ENCODE measurements at places on chromosomes 6 and 20.

GRCh38 chr6:14144678-14145113 is 27.1 kb downstream of the CD83 start:
- no peak for DNase-seq

- DNase-seq, result no peak
Measured at GRCh38 chr6:156820089-156820798, 43.1 kb downstream of the ARID1B start.

- DNase-seq, result no peak
Measured at GRCh38 chr6:89874438-89874837, 19.8 kb upstream of the GJA10 start.

DNA sequence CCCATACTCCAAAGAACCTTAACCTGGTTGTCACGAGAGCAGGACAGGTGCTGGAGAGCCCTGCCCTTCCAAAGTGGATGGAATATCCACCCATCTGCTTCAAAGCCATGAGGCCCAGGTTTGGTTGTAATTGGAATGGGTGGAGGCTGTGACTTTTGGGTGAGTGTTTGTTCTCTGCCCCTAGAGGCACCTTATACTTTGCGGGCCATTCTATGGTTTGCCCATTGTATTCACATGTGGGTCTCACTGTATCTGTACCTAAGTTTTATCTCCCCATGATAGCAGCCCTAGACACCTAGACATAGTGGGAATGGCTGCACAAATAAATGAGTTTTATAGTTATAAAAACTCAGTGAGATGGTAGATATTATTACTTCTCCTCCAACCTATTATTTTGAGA is 67.1 kb upstream of the NAA20 start:
- no peak for DNase-seq

DNA sequence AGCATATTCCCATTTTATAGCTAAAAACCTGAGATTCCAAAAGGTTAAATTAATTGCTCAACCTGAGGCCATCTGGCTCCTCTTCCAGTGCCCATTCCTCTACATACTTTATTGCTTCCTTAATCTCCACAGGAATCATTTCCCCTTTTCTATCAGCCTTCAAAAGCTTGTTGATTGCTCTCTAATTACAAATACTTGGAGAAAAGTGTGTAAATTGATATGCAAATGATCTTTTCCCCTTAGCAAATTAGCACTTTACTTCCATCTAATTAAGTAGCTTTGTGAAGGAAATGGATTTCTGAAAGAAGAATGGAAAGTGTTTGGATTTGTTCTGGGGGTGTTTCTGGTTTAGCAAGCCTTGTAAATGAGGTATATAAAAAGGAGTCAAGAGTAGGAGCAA is 323.3 kb downstream of the GRIK2 start:
- DNase-seq, result no peak

DNA sequence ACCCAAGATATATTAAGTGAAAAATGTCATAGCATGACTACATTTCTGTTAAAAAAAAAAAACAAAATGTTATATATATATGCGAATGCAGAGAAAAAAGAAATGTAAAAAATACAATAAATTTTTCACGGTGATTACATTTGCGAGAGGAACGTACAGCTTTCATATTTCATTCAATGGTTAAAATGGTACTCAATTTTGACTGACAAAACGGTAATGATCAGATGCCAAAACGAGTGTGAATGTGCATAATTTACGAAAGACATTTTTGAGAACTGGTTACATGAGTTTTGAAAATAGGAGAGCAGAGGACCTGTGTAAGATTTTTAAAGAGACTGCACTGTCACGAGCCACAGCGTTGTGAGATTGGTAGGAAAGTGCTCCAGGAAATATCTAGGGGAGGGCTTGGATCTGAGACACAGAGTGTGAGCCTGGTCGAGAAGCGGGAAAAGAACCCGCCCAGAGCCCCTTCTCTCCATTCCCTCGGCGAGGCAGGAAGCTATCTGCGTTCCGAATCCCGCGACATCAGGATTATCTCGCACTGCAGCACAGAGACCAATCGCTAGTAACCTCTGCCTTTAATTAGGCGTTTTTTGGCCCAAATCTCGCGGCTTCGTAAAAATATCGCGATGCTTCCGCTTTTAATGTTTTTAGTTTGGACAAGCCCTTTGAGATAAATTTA is 28.5 kb downstream of the TRIM27 start:
- peak; percentile 99 for DNase-seq

DNA sequence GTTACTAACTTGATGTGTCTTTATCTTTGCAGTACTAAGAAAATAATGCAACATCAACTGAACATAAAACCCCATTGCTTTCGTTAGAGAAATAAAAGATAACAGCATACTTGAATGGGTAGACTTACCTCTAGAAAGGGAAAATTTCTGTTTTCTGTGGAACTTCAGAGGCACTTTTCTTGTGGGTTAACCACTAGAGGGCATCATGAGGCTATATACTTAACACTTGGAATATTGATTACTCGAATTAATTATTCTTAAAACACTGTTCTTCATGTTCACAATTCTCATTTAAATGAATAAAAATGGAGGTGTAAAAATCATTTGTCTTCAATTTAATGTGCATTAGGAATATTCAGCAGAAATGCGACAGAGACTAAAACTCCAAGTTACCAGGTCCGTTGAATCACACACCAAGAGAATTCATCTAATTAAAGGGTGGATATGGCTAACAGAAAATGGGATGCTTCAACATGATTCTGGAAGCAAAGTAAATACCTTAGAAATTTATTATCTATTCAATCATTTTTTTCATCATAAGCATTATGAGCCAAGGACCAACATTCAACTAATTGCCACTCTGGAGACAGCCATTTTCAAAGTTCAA is 330.8 kb upstream of the PREP start:
- no peak for DNase-seq

- no peak for DNase-seq
Measured at GRCh38 chr20:15847196-15847784, 726.0 kb downstream of the KIF16B start.

DNA sequence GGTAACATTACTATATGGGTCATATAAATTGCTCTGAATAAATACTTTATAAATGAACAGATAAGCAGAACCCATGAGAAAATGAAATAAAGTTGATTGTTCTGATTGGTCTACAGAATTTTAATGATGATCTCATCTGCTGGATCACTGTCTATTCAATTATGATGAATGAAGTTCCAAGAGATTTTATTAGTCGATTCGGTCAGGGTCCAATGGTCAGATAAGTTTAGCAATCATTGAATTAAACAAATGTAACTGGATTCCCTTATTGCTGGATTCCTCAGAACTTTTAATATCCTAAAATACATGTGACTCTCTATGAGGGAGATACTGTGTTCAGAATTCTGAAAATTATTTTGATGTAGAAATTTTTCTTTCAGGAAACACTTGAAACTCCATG is 715.2 kb downstream of the EPM2A start:
- DNase-seq, result no peak

DNA sequence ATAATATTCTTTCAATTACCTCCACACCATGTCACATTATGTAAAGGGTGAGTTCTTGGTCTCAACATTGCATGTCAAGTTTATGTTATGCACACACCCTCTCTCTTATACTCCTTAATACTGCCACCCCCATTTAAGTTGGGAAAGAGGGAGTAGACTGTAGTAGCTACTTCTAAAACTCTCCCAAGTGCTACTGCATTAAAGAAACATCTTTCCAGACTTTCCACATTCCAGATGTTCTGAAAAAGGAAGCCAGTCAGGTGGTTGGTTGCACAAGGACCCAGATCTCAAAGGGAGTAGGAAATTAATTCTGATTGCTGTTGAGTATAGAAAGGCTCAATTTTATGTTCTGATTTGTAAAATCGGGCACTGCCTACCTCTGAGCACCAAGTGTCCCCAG is 419.5 kb downstream of the CD83 start:
- DNase-seq, result no peak

GRCh38 chr6:163412801-163413344 is 1.6 kb upstream of the QKI start:
- DNase-seq, result no peak

- DNase-seq, result no peak
Measured at GRCh38 chr20:50625986-50626677, 65.2 kb downstream of the RIPOR3 start.

DNA sequence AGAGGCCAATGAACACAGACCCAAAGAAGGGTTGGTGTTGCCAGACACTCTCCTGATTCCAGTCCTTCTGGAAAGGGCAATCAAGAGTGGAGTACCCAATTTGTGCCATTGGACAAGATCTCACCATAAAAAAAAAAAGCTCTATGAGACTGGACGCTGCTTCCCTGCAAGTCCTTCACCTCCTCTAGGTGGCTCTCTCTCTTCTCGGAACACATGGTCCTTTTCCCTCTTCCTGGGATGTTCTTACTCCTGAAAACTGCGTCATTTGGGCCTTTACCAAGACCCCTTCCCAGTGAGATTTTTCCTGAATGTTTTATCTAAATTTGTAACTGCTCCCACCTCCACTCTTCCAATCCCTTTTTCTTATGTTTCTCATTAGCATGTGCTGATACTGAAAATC is 280.8 kb downstream of the FOXA2 start:
- no peak for DNase-seq

- DNase-seq, result no peak
Measured at GRCh38 chr6:36491378-36491965, 48.7 kb downstream of the KCTD20 start.

DNA sequence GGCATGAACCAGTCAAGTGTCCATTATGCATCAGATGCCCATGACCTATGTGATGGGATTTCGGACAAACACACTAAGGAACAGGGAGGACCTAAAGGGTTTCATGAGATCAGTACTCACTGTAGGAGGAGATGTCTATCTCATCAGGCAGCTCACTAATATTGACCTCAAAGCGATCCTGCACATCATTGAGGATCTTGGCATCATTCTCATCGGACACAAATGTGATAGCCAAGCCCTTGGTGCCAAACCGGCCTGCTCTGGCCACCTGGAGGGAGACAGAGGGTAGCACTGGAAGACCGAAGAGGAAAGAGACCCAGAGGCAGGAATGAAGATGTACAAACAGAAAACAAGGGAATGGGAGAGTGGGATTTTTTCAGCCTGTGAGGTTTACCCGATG is 1.9 kb downstream of the MCCD1 start:
- no peak for DNase-seq

- peak; percentile 15 for DNase-seq
Measured at GRCh38 chr6:108432792-108433191, 127.9 kb upstream of the FOXO3 start.

GRCh38 chr20:50426866-50427718 is 83.1 kb upstream of the PTPN1 start:
- DNase-seq, result no peak

DNA sequence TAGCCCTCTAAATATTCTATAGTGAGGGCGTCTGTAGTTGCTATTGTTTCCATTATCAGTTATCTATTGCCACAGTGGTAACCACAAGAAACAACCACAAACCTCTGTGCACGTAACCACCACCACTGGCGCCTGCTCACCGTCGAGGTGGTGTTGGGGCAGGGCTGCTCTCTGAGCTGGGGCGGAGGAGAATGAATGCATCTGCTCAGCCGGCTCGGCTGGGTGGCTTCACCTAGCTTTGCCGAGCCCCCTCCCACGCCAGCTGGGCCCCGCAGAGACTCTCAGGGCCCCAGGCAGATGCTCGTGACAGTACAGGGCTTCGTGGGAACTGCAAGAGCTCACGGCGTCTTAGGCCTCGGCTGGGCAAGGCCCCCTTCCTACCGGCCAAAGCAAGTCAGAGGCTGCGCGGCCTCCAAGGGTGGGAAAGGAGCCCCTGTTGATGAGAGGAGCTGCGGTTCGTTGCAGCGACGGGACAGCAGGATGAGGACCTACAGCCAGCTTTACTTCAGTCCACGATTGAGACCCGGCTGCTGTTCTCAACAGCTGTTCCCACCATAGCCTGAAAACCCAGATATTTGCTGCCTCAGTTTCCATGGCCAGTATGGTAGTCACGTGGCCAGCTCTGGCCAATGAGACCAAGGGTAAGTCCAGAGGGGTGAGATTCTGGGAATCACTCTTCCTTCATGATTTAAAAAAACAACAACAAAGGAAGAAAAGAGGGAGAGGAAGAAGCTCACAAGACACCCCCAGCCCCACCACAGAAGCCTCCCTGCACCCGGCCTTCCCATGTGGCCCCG is 120.2 kb upstream of the AFDN start:
- DNase-seq, result no peak

DNA sequence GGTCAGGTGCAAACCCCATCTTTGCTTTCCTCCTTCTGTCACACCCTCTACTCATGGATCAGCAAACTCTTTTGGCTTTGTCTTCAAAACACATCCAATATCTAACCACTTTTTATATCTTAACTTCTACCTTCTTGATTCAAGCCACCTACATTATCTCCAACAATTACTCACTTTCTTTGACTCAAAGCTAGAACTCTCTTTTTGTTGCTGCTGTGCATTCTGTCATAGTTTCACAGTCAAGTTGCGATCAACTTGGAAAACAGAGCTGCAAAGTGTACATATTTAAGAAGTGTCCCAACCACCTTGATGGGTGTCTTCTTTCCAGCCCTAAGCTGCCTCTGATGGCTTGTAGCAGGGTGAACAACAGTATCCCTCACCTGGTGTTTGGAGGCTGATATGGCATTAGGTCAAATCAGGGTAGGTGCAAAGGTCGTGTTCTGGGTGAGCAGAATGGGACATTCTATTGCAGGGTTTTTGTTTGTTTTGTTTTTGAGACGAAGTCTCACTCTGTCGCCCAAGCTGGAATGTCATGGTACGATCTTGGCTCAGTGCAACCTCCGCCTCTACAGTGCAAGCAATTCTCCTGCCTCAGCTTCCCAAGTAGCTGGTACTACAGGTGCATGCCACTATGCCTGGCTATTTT is 43.4 kb upstream of the RALGAPA2 start:
- no peak for DNase-seq

- DNase-seq, result no peak
Measured at GRCh38 chr6:111450087-111450486, 32.9 kb downstream of the REV3L start.

- DNase-seq, result no peak
Measured at GRCh38 chr20:33518071-33518470, 28.2 kb downstream of the CBFA2T2 start.

- no peak for DNase-seq
Measured at GRCh38 chr6:52213127-52213526, 27.0 kb downstream of the IL17A start.

- DNase-seq, result no peak
Measured at GRCh38 chr6:131383421-131384411, 189.3 kb upstream of the ARG1 start.

DNA sequence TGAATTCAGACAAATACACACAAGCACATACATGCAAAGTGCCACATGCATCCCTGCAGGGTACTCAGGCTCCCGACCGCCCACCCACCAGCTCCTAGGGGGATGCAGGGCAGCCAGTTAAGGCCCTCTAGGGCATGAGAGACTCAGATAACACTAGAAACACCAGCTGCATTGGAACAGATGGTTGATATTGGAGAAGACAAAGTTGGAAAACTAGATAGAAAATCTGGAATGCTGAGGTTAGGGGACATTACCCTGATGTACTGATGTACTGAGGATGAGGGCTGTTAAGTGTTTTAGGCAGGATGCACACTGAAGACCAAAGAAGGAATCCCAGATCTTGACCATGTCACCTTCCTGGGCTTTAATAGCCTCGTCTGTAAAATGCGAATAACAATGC is 134.6 kb upstream of the ECI2 start:
- DNase-seq, result no peak
